ENCODE measurements at places on chromosomes 11 and 22.

GRCh38 chr11:6481924-6482275 is 599 bp downstream of the TIMM10B start:
- DNase-seq: no peak

- no peak for DNase-seq
These were observed 130.1 kb downstream of the MN1 start for GRCh38 chr22:27671413-27671935.

DNA sequence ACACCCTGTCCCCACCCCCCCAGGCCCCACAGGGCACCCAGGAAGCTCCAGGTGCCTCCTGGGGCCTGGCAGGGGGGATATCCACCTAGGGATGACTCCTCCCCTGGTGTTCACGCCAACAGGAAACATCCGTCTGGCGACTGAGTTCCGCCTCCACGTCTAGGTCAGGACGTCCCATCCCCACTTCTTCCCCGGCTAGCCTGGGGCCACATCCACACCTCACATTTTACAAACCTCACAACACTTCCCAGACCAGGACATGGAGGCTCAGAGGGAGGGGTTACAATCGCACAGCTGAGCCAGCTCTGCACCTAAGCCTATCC is 21.0 kb downstream of the MAFF start:
- DNase-seq: no peak

GRCh38 chr11:26830757-26831156 is 108.9 kb upstream of the SLC5A12 start:
- no peak for DNase-seq

DNA sequence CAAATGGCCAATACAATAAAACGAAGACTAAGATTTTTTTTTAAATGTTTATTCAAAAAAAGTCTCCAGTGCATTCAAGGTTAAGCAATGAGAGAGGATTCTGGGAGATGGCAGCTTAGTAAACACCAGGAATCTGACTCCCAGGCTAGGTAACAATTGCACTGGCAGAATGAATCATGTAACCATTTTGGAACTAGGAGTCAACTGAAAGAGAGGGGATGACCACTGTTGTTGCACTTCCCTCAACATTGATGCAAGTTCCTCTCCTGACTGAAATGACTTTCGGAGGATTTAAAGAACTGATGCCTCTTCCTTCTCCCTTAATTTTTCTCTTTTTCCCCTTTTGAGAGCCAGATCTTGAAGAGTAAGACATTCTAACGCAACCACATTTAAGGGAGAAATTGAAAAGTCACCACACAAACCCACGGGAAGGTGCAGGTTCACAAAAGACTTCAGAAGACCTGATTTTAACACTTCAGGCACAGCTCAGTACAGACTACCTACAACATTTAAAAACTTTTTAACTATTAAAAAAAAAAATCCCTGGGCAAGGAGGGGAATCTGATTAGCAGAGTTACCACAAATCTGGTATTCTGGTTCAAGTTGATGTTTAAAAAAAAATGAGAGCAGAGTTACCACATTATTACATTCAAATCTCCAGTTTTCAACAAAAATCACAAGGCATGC is 56.8 kb downstream of the FCHSD2 start:
- no peak for DNase-seq

- no peak for DNase-seq
These were observed 68.5 kb downstream of the GAB2 start for GRCh38 chr11:78349114-78349513.

DNA sequence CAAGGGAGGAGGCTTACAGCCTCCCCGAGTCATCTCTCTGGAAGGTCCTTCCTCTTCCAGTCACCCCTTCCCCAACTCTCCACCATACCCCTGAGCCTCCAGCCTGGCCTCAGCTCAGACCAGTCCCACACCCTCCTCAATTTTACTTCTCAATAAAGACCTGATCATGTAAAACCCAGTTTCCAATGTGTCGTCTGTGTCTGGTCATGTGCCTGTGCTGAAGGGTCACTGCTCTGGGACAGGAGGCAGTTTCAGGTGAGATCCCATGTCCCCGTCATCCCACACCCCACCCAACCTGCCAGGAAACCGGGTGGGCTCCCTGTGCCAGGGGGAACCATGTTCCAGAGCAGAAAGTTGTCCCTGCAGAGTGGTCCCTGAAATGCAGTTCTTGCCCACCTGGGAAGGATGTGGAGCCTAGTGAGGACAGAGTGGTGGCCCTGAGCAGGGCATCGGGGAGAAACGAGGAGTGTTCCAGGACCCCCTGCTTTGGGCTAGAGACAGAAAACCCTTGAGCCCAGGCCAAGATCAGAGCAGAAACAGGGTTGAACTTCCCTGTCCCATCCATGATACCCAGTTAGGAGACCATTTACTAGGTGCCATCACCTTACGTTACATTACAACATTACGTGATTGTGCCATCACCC is 19.4 kb downstream of the IGLL5 start:
- no peak for DNase-seq

DNA sequence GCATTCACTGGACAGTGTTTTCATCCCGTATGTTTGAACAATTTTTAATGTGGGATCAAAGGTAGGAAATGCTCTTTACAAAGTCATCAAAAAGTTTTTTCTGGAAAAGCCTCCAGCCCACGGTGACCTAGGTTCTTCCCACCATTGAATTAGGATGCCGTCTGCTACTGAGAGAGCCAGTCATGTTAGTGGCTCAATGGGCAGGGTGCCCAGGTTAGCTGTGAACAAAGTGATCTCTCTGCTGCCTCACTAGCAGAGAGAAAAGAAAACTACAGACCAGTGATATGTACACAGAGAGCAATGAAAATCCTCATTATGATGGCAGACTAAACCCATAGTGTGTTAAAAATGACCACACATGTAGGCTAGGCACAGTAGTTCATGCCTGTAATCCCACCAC is 32.4 kb downstream of the KCNQ1 start:
- DNase-seq: no peak

DNA sequence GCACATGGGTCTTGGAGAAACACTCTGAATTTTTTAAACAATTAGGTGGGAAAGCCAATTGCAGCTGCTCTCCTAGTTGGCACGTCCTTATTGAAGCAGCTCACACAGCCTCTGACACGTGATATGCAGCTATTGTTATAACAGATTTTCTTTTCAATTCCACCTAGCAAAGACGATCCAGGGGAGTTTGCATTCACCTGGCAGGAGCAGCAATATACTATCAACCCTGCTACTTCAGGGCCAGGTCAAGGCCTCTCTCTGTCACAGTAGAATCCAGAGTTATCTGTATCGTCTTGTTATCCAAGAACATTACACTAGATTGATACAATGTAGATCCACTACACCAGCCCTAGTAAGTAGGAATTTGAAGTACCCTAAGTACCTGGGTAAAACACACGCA is 8.3 kb downstream of the KRTAP5-11 start:
- DNase-seq: no peak

GRCh38 chr11:110984147-110984546 is 261.4 kb upstream of the POU2AF2 start:
- DNase-seq: no peak

Data from CD8-positive, alpha-beta memory T cell (primary cell).